ENCODE measurements at places on chromosomes 16 and 17. TPM values are rescaled to one million over a fixed set of nuclear protein-coding genes. Genes with fewer than 3 reads are reported as not detected.

- DNase-seq, result no peak
Measured at GRCh38 chr16:6656760-6657159, 675.9 kb upstream of the RBFOX1 start.

GRCh38 chr17:30570596-30571265 is 93.5 kb downstream of the GOSR1 start:
- DNase-seq, result no peak

GRCh38 chr17:43366891-43367736 is 31.7 kb upstream of the ARL4D start:
- no peak for DNase-seq

DNA sequence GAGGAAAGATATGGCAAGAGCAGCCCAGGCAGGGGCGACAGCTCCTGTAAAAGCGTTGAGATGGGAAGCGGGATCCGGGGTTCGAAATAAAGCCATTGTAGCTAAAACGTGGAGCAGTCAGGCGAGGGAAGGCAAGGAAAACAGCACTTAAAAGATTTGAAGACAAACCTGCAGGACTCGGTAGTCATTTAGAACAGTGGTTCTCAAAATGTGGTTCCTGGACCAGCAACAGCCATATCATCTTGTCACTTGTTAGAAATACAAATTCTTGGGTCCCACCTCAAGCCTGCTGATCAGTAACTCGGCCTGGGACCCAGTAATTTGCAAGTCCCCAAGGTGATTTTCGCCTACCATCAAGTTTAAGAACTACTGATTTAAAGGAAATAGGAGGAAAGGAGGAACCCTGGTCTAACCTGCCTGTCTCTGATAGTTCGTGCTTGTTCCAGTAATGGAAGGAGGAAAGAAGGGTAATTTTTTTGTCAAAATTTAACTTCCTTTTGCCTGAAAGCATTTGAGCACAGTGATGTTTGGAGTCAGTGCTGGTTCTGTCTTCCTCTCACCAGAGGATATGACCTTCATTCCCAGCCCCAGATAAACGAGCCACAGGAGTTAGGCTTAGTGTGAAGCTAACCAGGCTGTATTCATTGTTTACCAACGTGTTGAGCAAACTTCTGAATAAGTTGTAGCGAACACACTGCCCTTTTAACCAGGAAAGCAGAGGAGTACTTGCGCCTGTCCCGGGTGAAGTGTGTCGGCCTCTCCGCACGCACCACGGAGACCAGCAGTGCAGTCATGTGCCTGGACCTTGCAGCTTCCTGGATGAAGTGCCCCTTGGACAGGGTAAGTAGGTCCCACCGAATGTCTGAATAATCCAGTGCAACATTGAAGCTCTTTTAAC is 1.1 kb downstream of the ORC6 start:
- DNase-seq, result no peak

DNA sequence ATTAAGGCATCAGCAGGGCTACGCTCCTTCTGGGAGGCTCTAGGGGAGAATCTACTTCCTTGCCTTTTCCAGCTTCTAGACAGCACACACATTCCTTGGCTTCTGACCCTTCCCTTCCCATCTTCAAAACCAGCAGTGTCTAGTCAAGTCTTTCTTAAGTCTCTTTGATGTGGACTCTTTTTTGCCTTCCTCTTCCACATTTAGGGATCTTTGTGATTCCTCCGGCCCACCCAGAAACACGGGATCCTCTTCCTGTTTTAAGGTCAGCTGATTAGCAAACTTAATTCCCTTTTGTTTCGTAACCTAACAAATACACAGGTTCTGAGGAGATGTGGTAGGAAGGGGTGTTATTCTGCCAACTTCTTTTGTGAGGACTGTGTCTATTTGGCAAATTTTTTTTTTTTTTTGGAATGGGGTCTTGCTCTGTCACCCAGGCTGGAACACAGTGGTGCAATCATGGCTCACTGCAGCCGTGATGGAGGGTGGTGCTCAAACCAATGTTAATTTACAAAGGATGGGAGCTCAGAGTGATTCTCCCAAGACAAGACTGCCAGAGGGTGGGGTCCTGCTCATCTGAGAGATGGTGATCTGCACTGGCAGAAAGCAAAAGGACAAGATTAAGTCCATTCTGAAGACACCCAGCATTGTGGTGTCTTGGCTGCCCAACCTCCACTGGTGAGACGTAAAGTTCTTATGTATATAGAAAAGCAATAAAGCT is 14.7 kb downstream of the KNOP1 start:
- no peak for DNase-seq

DNA sequence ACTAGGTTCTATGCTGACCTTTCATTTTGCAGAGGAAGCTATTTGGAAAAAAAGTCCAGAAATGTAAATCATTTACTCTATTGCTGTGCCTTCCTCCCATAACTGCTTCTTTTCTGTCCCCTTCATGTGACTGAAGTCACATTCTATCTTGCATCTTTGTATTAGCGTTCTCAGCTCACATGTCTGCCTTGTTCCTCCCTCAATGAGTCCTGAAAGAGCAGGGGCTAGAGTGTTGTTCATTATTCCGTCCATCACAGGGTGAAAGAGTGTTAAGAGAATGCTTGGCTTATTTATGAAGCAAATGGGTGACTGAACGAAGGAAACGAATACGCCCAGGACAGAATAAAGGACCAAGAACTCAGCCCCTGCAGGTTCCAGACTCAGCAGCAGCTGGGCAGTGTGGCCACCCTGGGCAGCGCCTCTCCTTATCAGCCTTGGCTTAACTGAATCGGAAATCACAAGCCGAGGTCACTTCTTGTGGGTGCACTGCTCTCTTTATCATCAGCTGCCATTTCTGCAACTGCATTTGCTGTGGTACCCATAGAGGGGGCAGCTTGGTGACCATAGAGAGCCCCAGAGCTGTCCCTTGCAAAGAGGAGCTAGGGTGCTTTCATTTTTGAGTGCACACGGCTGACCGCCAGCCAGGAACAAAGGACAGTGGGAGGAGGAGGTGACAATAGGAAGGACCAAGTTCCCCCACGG is 1.8 kb upstream of the PIK3R6 start:
- no peak for DNase-seq

- DNase-seq, result no peak
Measured at GRCh38 chr16:56460101-56460500, 8.7 kb downstream of the OGFOD1 start.

GRCh38 chr17:37605813-37606505 is 3.3 kb downstream of the SYNRG start:
- DNase-seq, result no peak

DNA sequence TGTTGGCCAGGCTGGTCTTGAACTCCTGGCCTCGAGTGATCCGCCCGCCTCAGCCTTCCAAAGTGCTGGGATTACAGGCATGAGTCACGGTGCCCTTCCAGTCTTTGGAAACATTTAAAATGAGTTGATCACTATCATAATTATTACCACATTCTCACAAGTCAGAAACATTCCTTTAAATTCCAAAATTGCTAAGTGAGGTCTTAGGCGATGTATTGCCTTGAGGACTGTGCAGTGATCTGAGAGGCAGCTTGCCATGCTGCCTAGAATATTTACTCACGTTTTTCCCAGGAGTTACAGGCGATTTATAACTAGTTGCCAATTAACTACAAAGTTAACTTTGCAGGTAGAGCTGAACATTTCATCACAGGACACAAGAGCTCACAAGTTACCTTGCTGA is 5.7 kb upstream of the ATXN1L start:
- DNase-seq, result no peak

- DNase-seq, result no peak
Measured at GRCh38 chr17:17926840-17927449, 45.3 kb downstream of the TOM1L2 start.

DNA sequence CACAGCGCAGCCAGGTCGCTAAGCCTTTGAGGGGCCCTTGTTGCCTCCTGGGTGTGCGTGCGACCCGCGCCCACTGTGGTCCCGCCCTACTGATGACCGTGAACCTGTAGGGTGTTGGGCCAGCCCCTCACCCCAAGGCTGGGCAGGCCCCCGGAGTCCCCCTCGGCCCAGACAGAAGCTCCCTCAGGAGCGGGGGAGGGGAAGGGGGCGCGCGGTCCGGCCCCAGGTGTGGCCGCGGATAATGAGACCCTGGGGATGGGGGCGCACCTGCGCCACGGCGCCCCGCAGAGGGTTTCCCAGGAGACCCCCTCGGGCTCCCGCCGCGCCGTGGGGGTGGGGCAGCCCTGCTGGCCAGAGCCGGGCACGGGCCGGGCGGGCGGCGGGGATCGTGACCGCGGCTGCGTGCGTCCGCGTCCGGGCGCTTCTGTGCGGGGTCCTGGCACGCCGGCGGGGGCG is 358 bp upstream of the ARHGDIG start:
- no peak for DNase-seq

DNA sequence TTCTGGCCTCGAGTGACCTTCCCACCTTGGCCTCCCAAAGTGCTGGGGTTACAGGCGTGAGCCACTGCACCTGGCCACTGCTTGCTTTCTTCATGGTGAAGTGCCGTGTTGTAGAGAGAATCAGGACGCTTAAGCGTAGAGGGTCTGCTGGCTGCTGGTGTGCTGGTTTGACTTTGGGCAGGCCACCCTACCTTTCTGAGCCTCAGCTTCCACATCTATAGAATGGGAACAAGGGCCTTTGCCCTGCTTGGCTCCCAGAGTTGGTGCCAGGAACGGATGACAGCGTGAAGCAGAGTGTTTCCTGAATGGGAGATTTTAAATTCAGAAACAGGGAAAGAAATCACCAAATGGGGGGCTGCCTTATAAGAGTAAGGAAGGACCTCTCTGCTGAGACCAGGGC is 60.9 kb downstream of the NKD1 start:
- DNase-seq, result no peak

GRCh38 chr17:70123193-70123592 is 46.1 kb upstream of the KCNJ2 start:
- no peak for DNase-seq

- DNase-seq, result no peak
Measured at GRCh38 chr17:6534846-6535514, 21.4 kb downstream of the PITPNM3 start.

DNA sequence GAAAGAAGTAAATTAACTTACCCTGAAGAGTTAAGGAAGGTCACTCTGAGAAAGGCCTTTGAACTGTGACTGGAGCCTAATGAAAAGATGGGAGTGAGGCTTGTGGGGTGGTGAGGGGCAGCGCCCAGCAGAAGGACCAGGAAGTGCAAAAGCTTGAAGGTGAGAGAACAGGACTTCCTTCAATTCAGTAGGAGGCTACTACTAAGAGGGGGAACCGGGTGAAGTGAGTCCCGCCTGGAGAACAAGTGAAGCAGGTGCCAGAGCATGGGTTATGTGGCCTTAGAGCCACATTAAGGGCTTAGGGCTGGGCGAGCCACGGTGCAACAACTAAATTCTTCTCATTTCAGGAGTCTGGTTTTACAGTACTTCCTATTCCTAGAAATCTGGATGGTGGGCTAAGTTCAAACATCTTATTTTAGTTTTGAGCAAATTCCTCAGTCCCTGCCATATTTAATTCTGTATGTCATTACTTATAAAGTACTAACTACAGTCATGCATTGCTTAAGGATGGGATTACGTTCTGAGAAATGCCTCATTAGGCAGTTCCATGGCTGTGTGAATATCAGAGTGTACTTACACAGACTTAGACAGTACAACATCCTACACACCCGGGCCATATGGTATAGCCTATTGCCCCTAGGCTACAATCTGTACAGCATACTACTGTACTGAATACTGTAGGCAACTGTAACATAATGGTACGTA is 5.1 kb downstream of the CFAP20 start:
- no peak for DNase-seq

DNA sequence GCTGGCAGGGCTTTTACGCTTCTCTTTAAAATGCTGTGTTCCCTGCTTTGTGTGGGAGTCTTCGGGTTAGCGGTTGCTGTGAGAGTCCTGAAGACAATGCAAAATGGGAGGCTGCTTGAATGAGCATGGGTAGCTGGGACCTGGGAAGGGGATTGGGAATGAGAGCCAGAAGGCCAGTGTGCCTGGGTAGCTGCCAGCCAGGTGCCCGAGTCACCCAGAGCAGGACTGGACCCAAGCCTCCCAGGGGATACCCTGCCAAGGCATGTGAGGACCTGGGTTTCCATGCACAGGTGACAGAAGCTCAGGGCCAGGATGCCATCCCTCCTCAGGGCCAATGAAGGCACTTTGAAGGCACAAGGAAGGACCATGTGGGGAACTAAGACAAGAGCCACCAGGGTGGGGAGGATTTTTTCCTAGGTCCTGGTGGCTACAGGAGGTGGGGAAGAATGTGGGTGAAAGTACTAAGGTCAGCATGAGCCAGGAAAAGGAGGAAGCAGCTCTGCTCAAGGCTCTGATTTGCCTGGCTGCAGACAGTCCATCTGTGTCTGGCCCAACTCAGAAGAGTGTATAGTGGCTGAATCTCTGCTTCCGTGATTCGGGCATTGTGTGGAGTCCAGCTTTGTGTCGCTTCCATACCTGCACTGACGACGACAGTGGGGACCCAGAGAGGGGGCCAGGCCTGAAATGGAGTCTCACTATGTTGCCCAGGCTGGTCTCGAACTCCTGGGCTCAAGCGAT is 20.5 kb downstream of the TMEM94 start:
- DNase-seq, result no peak

GRCh38 chr17:8419305-8419704 is 16.4 kb upstream of the NDEL1 start:
- DNase-seq, result no peak

DNA sequence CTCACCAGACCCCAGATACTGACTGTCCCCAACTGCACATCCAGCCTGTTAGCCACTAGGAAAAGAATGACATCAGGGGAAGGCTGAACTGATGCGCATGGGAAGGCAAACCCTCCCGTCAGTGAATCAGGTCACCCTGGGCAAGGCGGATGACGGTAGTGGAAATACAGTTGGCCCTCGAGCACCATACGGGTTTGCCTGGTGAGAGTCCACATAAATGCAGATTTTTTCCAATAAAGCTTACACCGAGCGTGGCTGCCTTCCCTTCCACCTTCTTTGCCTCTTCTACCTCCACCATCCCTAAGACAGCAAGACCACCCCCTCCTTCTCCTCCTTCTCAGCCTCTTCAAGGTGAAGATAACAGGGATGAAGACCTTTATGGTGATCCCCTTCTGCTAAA is 236.1 kb upstream of the TNRC6C start:
- DNase-seq, result no peak

DNA sequence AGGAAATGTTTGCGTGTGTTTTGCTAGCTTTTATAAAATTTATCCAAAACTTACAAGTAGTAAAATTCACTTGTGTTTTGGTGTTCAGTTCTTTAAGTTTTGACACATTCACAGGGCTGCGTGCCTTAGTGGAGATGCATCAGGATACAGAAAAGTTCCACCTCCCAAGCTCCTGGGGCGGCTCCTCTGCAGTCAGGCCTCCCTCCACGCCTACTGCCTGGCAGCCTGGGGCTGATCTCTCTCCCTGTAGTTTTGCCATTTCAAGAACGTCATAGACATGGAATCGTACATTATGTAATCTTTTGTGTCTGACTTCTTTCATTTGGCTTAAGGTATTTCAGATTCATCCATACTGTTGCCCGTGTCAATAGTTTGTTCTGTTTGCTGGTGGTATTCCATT is 27.2 kb upstream of the IRF8 start:
- no peak for DNase-seq

CWC25 gene
- 22.3 TPM for total RNA-seq

CDC27 gene
- 87.6 TPM for total RNA-seq

GJC1 gene
- total RNA-seq, result 9.6 TPM

C17orf78 gene
- total RNA-seq, result not detected

CCDC144A gene
- 5.4 TPM for total RNA-seq

SREBF1 gene
- total RNA-seq, result 151 TPM

CBLN1 gene
- 0.60 TPM for total RNA-seq

ZNF500 gene
- total RNA-seq, result 26.2 TPM

TOM1L1 gene
- 18.4 TPM for total RNA-seq
